ENCODE measurements at places on chromosomes 1 and 21.

DNA sequence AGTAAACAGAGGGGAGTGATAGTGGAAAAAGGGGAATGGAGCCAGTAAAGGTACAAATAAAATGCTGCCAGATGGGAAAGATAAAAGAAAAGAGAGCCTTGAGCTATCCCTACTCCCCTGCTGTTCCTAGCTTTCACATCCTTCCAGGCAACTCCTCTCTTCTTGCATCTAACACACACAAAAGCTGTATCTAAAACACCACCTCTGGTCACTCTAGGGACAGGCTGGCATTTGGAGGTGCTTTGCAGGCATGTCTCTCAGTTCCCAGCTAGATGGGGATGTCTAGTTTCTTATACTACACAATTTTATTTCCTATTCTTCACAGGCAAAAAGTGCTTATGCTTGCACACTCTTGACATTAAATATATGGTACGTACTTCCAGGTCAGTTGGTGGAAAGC, 185.1 kb upstream of the ST6GALNAC5 start:
- no peak for DNase-seq

GRCh38 chr1:37915476-37916093, 31.3 kb downstream of the INPP5B start:
- DNase-seq = no peak

- DNase-seq = no peak
Measured at GRCh38 chr1:231890791-231891190, 264.2 kb downstream of the DISC1 start.

GRCh38 chr1:78840453-78841271, 165.9 kb downstream of the ADGRL4 start:
- DNase-seq = no peak

DNA sequence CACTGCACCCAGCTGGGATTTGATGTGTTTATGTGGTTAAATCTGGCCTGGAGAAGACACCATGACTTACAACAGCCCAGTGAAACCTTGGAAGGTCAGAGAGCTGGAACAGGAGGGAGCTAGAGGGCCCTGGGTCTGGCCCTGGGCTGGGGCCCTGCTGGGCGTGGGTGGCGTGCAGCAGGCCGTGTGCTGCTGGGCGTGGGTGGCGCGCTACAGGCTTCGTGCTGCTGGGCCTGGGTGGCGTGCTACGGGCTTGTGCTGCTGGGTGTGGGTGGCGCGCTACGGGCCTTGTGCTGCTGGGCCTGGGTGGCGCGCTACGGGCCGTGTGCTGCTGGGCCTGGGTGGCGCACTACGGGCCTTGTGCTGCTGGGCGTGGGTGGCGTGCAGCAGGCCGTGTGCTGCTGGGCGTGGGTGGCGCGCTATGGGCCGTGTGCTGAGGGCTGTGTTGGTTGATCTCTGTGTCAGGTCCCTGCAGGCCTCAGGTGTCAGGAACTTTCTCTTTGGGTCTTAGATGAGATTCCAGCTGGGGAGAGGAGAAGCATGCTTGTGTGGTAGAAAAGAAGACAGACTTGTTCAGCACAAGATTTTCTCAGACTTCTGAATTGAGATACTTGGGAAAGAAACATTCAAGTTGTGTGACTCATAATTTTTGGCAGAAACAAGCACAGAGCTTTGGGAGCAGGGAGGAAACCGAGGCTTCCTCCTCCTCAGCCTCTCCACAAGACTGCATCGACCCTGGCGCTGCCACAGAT, 66.0 kb downstream of the COL18A1 start:
- DNase-seq = no peak

- DNase-seq = no peak
Measured at GRCh38 chr1:21451981-21452411, 12.1 kb downstream of the NBPF3 start.
